IMR-90 (cell line): ENCODE measurements at places on chromosomes 3 and 15.

- DNase-seq = peak; percentile 82
Measured at GRCh38 chr15:27844018-27844666, 255.0 kb downstream of the OCA2 start.

GRCh38 chr3:102826636-102827035 lies 391.8 kb downstream of the ZPLD1 start:
- no peak for DNase-seq

DNA sequence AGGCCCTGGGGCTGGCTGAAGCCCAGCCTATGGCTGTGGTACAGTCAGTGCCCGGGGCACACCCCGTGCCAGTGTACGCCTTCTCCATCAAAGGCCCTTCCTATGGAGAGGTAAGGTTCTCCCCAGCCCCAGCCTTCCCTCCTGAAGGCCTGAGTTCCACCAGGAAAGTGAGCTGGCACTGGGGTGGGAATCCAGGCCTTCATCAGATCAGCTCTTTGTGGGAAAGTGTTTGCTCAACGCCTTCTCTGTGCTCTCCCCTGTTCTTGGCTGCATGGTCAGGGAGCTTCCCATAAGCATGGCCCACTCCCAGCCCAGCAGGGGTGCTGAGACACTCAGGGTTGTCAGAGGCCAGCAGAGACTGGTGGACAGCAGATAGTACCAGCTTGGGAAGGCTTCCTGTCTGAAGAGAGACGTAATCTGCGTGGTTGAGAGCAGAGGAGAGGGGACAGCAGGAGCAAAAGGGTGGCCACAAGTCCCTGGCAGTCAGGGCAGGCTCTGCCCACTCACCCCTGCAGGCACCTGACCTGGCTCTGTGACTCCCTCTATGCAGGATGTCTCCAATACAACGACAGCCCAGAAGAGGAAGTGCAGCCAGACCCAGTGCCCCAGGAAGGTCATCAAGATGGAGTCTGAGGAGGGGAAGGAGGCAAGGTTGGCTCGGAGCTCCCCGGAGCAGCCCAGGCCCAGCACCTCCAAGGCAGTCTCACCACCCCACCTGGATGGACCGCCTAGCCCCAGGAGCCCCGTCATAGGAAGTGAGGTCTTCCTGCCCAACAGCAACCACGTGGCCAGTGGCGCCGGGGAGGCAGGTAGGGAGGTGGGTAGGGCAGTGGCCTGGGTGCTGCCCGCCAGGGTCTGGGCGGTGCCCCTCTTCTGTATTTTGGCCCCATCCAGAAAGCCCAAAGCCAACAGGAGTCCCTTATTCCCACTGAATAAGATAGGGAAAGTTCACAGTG lies 38.4 kb downstream of the PML start:
- no peak for DNase-seq

GRCh38 chr3:25064681-25065080 lies 363.4 kb upstream of the RARB start:
- DNase-seq = no peak

DNA sequence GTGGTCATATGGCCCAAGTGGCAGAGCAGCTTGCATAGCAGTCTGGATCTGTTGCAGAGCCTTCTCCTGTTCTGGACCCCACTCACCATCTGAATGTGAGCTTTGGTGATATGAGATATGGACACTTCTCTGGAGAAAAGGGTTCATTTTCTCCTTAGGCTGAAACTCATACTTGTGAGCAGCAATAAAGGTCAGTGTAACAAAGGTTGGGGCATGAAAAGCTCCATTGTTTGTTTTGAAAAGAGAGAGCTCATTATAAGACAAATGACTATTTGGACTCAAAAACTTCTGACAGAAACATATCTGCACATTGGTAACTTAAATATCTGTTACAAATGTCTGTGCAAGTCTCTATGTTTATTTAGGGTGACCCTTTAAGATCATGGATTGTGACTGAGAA lies 517.3 kb downstream of the MFSD1 start:
- DNase-seq = no peak

- DNase-seq = no peak
Measured at GRCh38 chr3:189325454-189325853, 153.7 kb downstream of the TPRG1 start.

GRCh38 chr3:963755-964154 lies 129.1 kb upstream of the CNTN6 start:
- no peak for DNase-seq

DNA sequence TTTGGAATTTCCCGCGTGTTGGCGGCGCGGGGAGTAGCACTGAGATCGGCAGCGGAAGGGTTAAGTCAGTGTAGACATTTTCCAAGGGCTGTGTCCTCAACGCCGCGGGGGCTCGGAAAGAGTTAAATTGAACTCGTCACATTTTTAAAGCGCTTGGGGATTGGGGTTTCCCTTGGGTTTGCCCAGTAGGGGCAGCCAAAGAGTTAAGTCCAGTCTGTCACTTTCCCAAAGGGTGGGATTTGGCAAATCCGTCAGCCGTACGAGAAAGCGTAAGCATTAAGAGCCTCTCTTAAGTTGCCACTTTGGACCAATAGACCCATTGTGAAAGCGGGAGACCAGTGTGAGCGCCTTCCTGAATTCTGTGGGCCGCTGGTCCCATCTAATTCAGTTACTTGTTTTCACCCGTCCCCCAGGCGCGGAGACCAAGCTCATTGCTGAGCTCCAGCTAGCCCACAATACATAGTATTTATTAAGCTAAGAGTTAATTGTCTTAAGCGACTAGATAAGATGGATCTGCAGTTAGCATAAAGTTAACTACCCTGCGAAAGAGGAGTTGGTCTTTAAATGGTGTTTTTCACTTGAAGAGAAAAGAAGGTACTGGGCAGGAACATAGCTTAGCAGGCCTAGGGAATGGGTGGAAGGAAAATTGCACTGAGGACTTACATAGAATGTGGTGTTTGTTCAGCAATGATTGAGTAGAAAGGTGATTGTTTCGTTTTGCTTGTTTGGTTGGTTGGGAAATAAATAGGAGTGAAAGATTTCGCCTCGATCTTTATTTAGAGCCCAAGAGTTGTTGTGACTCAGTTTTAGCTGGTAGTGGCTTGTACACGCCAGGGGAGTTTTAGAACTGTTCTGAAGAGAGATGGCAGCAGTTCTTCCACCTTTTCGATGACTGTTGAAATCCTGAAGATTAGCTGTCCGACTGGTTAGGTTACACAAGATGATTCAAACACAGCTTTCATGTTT lies 932 bp downstream of the ARL8B start:
- DNase-seq = peak; percentile 67

GRCh38 chr3:193335031-193335430 lies 43.5 kb downstream of the ATP13A5 start:
- no peak for DNase-seq

DNA sequence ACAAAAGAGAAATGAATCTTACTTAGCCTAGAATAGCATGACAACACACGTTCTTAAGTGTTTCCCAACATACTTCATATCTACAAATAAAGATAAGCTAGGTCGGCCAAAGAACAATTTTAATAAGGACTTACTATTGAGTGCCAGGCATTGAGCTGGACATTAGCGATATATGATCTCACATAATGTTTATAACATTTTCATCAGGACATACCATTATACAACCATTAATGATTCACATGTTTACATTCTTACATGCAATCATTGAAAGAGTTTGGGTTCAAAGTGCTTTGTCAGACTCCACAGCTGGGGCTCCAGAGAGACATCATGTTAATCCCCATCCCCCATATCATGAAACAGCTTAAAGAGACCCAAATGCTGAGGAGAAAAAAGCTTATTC lies 189.0 kb downstream of the STT3B start:
- peak; percentile 83 for DNase-seq

- peak; percentile 70 for DNase-seq
Measured at GRCh38 chr15:84142888-84143337, 92.7 kb upstream of the GOLGA6L4 start.

- DNase-seq = no peak
Measured at GRCh38 chr3:53998980-53999379, 107.3 kb upstream of the SELENOK start.

GRCh38 chr3:181279239-181279565 lies 289.7 kb upstream of the DNAJC19 start:
- no peak for DNase-seq

DNA sequence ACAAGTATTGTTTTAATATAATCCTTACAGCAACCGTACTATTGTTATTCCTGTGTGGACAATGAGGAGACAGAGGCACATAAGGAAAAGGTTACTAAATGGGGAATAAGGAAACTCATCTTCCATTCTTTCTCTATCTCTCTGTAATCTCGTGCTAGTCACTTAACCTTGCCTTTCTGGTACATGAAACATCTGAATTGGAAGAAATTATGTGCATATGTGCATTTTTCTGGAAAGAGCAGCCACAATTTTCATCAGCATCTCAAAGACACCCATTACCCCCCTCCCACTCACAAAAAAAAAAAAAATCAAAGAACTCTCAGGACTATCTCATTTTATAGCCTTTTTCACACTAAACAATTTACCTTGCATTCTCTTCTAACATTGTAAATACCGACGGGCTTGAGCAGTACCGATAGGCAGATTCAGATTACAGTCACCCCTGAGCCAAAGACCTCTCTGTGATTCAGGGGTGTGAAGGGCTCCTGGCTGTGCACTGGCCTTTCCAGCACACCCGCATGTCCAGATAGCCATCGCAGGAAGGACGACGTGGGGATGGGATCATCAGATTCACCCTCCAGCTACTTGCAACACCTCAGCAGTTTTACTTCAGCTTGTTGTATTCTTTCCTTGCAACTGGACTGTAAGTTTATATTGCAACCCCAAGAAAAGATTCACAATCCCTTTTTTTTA lies 48.1 kb downstream of the CASR start:
- DNase-seq = no peak

DNA sequence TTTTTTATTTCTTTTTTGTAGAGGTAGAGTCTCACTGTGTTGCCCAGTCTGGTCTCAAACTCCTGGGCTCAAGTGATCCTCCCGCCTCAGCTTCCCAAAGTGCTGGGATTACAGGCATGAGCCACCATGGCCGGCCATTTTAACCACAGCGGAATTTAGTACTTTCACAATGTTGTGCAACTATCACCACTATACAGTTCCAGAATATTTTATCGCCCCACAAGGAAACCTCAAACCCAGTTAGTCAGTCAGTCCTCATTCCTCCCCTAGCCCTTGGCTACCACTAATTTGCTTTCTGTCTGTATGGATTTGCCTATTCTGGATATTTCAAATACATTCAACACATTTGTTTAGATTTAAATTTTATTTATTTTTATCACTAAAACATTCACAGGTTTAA lies 15.5 kb upstream of the HOMER2 start:
- no peak for DNase-seq

GRCh38 chr3:110533089-110533488 lies 538.5 kb upstream of the NECTIN3 start:
- DNase-seq = peak; percentile 78

- DNase-seq = no peak
Measured at GRCh38 chr3:73324203-73325155, 263.0 kb downstream of the EBLN2 start.

GRCh38 chr15:25136119-25136518 lies 181.3 kb downstream of the SNRPN start:
- DNase-seq = peak; percentile 15

GRCh38 chr3:9878700-9879099 lies 1.4 kb downstream of the CIDEC start:
- DNase-seq = no peak

- no peak for DNase-seq
Measured at GRCh38 chr3:46017720-46018119, 9.6 kb downstream of the XCR1 start.

GRCh38 chr3:134068429-134068828 lies 38.7 kb upstream of the SLCO2A1 start:
- DNase-seq = no peak

GRCh38 chr3:28012830-28013229 lies 228.6 kb upstream of the CMC1 start:
- no peak for DNase-seq

DNA sequence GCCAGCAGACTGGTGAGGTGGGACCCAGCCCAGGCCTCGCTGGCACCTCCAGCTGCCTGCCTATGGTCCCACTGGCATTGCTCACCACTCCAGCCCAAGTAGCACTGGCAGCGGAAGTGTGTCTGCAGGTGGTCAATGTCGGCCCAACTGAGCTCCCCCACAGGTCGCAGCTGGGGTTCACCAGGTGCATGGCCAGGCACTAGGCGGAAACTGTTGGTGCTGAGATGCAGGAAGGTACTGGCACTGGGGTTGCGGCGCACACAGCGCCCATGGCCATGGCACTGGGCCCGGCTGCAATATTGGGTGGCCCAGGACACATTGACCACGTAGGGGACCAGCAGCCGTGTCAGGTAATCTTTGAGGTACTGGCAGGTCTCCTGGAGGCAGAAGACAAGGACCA lies 4.4 kb downstream of the HYAL2 start:
- DNase-seq = no peak

DNA sequence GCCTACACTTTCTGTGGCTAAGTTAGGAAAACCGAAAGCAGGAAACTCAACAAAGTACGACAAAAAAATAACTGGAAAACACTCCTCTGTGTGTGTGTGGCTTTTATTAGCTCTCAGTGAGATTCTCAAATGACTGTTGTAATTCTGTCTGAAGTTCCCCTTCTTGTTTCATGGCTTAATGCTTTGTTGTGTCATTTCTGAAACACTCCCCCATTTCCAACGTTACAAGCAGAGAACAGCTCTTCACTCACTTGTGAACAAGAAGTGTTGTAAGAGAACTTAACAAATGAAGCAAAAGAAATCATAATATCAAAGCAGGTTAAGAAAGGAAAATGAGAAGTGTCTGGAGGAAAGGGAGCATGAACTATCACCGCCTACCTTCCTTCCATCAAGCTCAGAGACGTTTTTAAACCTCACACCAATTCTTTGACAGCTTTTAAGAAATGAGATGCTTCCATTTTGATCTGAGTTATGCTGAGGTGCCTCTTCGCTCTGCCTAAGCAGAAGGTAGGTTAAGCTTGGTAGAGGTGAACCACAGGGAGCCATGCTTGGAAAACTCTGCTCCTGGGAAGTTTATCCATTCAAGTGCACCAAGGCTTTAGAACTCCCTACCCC lies 12.4 kb upstream of the SEC62 start:
- no peak for DNase-seq

- DNase-seq = no peak
Measured at GRCh38 chr3:189361103-189361835, 189.5 kb downstream of the TPRG1 start.

DNA sequence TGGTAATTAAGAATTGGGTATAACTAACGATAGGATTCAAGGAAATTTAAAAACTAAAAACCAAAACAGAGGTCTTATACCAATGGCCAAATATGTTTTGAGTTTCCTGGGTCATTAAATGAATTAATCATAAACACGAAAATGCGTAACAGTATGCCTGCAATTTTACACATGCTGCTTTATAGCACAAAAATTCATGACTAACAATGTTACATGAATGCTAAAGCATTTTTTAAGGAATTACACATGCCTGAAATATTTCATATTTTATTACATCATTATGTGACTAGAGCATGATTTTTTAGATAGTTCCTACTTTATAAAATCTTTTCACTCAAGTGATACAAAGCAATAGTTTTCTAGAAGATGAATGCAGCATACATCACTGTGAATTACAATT lies 74.7 kb downstream of the ZNF148 start:
- DNase-seq = peak; percentile 84

DNA sequence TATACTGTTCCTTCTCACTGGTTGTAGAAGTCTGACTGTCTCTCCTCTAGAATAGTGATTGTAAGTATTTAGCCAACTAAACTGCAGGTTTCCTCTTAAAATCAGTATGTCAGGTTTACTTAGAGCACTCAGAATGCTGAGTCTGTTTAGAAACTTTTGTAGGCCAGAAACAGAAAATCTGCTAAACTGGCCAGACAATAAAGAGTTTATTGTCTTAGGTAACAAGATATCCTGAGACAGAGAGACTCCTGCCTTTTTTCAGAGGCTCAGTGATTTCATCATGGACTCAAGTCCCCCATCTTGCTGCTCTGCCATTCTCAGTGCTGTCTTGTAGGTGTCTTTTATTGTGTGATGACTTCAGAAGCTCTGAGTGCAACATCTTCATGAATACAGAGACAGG lies 279.0 kb downstream of the MFSD1 start:
- DNase-seq = no peak

GRCh38 chr3:111577798-111578685 lies 17.1 kb downstream of the ZBED2 start:
- DNase-seq = peak; percentile 93
